ENCODE measurements at places on chromosomes 12 and 14.
A peak's percentile ranks its signal among the peaks of the same experiment; 100 is the strongest.

DNA sequence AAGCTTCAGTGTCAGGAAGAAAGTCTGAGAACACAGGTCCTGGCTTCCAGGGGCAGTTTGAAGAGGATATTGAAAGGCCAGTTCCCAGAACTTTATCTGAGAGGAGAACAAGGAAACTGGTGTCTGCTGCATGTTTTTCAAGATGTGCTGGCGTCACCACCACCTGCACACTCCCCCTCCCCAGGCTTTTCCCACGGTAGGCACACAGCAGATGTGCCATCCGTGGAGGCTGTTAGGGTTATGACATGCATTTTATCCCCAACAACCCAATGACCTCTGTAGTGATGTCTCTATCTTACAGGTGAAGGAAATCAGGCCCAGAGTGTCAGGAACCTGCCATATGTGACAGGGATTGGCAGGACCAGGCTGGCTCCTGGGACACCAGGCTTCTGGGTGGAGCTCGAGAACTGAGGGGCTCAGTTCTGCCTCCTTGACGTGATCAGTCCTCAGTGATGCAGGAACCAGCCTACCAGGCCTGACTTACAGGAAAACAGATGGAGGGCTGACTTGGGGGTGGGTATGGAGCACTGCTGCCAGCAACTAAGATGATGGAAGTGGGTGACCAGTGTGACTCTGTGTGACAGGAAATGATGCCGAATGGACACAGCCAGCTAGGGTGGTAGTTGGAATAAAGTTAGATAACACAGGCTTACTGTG lies 16.8 kb downstream of the SLC25A47 start:
- no peak overlapping the region for H3K27ac ChIP-seq
- H3K27me3 ChIP-seq, result no peaks in the 10 kb centered on the region
- H3K4me3 ChIP-seq, result no peak overlapping the region
- H3K4me1 ChIP-seq, result no peaks in the 10 kb centered on the region
- H3K36me3 ChIP-seq, result no peaks in the 10 kb centered on the region
- DNase-seq, result no peak

- peak overlapping the region; percentile 64 for H3K27ac ChIP-seq
- no peak for DNase-seq
- H3K4me1 ChIP-seq, result peaks cover 9% of the 10 kb centered on the region
- H3K27me3 ChIP-seq, result no peaks in the 10 kb centered on the region
- peak overlapping the region; percentile 12 for H3K4me3 ChIP-seq
These were observed 267 bp downstream of the CFAP251 start for GRCh38 chr12:121918679-121919038.

DNA sequence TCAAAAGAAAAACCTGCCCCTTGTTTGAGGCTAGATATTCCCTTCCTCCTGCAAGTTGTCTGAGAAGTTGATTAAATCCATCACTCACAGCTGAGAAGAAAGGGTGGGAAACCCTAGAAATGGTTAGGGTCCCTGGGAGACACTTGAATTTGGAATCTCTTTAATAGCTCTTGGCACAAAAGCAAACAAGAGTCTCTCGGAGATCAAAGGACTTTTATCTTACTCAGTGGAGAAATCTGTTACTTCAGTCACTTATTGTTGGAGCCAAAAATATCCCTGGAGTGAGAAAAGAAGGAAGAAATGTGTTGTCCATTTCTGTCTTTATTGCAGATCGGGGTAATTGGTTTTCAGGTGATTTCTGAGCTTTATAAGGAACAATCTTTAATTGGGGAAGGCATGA lies 47.0 kb downstream of the TMEM132C start:
- H3K4me3 ChIP-seq, result no peak overlapping the region
- H3K27ac ChIP-seq, result no peak overlapping the region
- no peak for DNase-seq
- H3K4me1 ChIP-seq, result no peaks in the 10 kb centered on the region
- no peaks in the 10 kb centered on the region for H3K27me3 ChIP-seq
- no peaks in the 10 kb centered on the region for H3K36me3 ChIP-seq

DNA sequence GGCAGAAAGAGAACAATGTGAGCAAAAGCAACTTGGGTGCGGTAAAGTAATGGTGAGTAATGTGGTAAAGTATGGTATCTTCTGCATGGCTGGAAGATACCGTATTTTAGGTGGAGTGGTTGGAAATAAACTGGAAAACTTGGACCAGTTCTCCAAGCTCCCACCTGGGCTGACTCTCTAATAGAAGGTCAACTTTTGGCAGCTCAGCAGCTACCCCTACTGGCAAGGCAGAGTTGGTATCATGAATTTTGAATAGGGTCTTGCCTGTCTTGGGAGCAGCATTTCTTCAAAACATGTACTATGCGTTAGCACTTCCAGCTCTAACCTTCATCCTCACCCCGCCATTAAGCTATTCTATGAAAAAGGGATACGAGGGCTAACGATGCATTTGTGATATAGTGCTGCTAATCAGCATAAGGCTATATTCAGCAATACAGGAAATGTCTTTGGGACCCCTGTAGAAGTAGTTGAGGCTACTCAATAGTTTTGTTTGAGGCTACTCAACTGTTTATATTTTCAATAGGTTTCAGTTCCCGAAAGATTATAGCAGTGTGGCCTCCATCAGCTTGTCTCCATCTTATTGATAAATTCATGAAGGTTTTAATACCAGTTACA lies 276.3 kb upstream of the FAR2 start:
- no peaks in the 10 kb centered on the region for H3K27me3 ChIP-seq
- DNase-seq, result no peak
- H3K4me3 ChIP-seq, result no peak overlapping the region
- H3K36me3 ChIP-seq, result no peaks in the 10 kb centered on the region

DNA sequence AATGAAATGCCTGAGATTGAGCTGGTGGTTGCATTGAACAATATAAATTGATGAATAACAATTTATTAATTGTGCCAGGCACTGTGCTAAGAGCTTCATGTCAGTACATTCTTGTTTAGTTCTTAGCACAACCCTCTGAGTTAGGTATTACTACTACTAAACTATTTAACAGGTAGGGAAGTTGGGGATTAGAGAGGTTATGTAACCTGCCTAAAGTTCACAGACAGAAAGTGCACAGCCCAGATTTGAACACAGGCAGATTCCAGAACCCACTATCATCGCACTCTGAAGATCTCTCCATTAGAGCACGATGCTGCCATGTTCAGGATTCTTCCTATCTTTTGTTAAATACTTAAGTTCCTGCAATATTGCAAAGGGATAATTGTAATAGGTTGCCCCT lies 49.3 kb downstream of the ETV6 start:
- no peak overlapping the region for H3K4me3 ChIP-seq
- H3K27ac ChIP-seq, result no peak overlapping the region
- H3K36me3 ChIP-seq, result no peaks in the 10 kb centered on the region
- H3K27me3 ChIP-seq, result no peaks in the 10 kb centered on the region
- DNase-seq, result no peak

DNA sequence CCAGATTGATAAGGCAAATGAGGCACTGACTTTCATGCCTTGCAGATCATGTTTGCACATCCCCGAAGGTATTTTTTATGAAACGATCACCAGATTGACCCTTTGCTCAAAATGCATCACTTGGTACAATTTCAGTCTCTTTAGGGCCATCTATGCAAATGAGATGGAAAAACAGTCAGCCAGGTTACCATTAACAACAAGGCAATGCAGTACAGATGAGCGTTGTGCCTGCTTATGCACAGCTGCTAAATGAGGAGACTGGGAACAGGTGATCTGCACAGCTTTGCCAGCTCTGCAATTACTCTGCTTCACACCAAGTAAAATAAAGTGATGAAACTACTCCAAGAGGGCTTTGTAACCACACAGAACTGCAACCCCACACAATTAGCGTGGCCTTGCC lies 26.1 kb upstream of the PLEKHG7 start:
- no peak overlapping the region for H3K4me3 ChIP-seq
- H3K36me3 ChIP-seq, result no peaks in the 10 kb centered on the region
- no peaks in the 10 kb centered on the region for H3K4me1 ChIP-seq
- no peak overlapping the region for H3K27ac ChIP-seq
- no peaks in the 10 kb centered on the region for H3K27me3 ChIP-seq
- no peak for DNase-seq

DNA sequence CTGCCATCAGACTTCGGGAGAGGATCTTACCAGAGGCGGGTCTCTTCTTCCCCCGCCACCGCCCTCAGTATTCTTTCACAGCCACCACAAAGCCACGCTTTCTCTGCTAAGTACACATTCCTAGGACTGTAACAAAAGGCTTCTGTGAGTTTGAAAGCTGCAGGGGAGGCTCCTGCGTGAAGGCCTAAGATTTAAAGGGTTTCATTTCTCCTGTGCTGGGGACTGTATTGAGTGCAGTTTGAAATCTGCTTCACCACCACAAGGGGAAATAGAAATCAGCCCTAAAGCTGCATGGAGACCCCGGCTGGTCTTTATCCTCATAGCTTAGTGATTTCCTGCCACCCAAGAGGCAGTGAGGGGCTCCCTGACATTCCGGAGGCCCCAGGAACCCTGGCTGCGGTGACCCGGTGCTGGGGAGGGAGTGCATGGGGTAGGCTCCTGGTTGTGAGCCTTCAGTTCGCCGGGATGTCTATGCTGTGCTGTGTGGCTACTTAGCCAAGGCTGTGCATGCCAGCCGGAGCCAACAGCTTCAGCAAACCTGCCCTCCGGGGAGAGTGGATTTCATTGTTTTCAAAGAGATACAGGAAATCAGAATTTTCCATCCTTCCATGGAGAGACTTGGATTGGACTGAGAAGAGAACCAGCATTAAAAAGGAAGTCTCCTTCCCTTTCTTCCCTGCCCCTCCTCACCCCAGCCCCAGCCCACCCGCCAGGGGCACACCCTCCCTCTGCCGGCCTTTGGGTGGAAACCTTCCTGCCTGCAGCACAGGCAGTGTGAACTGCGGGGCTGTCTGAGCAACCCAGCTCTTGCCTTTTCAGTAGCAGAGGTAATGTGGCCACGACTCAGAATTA lies 163.3 kb downstream of the ETV6 start:
- no peak overlapping the region for H3K27ac ChIP-seq
- H3K4me1 ChIP-seq, result peaks cover 17% of the 10 kb centered on the region
- no peaks in the 10 kb centered on the region for H3K36me3 ChIP-seq
- no peak for DNase-seq
- no peak overlapping the region for H3K4me3 ChIP-seq

- no peaks in the 10 kb centered on the region for H3K27me3 ChIP-seq
- peak overlapping the region; percentile 6 for H3K27ac ChIP-seq
- no peak for DNase-seq
- H3K36me3 ChIP-seq, result peaks cover 17% of the 10 kb centered on the region
- H3K4me3 ChIP-seq, result peak overlapping the region; percentile 34
- H3K4me1 ChIP-seq, result peaks cover 23% of the 10 kb centered on the region
These were observed 886 bp upstream of the METTL17 start for GRCh38 chr14:20988717-20989470.

GRCh38 chr12:64893961-64894360 lies 69.5 kb downstream of the TBC1D30 start:
- no peak overlapping the region for H3K4me3 ChIP-seq
- H3K27ac ChIP-seq, result no peak overlapping the region
- DNase-seq, result no peak
- no peaks in the 10 kb centered on the region for H3K27me3 ChIP-seq

DNA sequence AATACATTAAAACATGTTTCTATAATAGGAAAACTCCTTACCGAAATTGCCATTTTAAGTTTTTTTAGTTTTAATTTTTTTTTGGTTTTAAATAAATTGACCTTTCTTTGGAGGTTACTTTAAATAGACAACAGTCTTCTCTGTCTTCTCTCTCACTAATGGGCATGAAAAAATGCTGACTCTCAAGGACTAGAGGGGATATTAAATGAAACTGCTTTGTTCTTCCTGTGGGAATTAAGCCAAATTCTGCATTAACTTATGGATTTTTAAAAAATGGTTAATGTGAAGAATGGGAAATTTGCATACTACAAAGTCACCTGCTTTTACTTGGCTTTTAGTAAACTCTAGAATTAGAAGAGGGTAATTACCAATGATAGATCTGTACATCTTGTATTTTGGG lies 378.9 kb downstream of the TMTC2 start:
- H3K4me1 ChIP-seq, result no peaks in the 10 kb centered on the region
- H3K27ac ChIP-seq, result no peak overlapping the region
- no peaks in the 10 kb centered on the region for H3K27me3 ChIP-seq
- no peak overlapping the region for H3K4me3 ChIP-seq
- H3K36me3 ChIP-seq, result no peaks in the 10 kb centered on the region

DNA sequence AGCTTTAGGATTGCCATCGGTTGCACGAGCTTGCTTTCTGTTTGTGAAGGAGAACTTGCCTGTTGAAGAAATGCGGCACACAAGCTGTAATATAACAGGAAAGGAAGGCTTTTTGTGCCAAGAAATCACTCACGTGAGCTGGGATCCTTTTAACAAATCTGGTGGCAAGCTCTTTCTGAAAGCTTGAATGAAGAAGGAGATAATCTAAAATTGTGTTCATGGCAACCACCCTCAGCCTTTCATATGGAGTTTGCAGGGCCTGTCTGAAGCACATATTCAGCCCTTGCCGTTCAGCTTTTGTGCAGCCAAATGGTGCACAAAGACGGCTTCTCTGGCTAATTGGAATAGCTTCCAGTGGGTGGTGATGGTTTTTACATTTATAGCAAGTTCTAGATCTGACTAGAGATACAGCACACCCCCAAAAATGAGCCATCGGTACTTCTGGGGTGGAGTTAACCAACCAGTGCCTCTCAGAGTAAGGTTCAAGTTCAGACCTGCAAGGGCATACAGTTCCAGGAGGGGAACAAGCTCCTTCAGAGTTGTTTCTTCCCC lies 107.4 kb downstream of the AEBP2 start:
- H3K27me3 ChIP-seq, result no peaks in the 10 kb centered on the region
- no peak overlapping the region for H3K27ac ChIP-seq
- H3K4me1 ChIP-seq, result no peaks in the 10 kb centered on the region
- no peak overlapping the region for H3K4me3 ChIP-seq
- no peak for DNase-seq
- H3K36me3 ChIP-seq, result no peaks in the 10 kb centered on the region

GRCh38 chr14:102234331-102235264 lies 70.4 kb downstream of the MOK start:
- H3K36me3 ChIP-seq, result no peaks in the 10 kb centered on the region
- H3K27me3 ChIP-seq, result no peaks in the 10 kb centered on the region
- H3K4me1 ChIP-seq, result no peaks in the 10 kb centered on the region
- no peak for DNase-seq

- DNase-seq, result no peak
- no peak overlapping the region for H3K4me3 ChIP-seq
- H3K27ac ChIP-seq, result no peak overlapping the region
These were observed 88.3 kb upstream of the MDM1 start for GRCh38 chr12:68420225-68421010.

GRCh38 chr12:103809154-103809553 lies 31.9 kb downstream of the NT5DC3 start:
- no peaks in the 10 kb centered on the region for H3K36me3 ChIP-seq
- no peak overlapping the region for H3K4me3 ChIP-seq
- no peak overlapping the region for H3K27ac ChIP-seq
- no peaks in the 10 kb centered on the region for H3K4me1 ChIP-seq
- DNase-seq, result no peak

DNA sequence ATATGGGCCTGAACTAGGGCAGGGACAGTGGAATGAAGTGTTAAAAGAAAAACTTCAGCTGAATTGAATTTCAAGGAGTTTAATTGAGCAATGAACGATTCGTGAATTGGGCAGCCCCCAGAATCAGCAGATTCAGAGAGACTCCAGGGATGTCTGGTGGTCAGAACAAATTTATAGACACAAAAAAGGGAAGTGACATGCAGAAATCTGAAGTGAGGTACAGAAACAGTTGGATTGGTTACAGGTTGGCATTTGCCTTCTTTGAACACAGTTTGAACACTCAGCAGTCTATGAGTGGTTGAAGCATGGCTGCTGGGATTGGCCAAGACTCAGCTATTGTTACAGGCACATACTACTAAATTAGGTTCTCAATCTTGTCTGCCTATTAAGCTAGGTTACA lies 9.7 kb upstream of the TBPL2 start:
- DNase-seq, result no peak
- H3K4me1 ChIP-seq, result no peaks in the 10 kb centered on the region
- no peak overlapping the region for H3K4me3 ChIP-seq
- no peaks in the 10 kb centered on the region for H3K27me3 ChIP-seq

- DNase-seq, result no peak
- H3K4me1 ChIP-seq, result no peaks in the 10 kb centered on the region
- no peaks in the 10 kb centered on the region for H3K36me3 ChIP-seq
- H3K27me3 ChIP-seq, result no peaks in the 10 kb centered on the region
- H3K27ac ChIP-seq, result no peak overlapping the region
These were observed 122.8 kb downstream of the RASSF9 start for GRCh38 chr12:85713373-85713772.
